Right kidney (tissue), 9 donors: ENCODE measurements at places on chromosomes 4 and X.

DNA sequence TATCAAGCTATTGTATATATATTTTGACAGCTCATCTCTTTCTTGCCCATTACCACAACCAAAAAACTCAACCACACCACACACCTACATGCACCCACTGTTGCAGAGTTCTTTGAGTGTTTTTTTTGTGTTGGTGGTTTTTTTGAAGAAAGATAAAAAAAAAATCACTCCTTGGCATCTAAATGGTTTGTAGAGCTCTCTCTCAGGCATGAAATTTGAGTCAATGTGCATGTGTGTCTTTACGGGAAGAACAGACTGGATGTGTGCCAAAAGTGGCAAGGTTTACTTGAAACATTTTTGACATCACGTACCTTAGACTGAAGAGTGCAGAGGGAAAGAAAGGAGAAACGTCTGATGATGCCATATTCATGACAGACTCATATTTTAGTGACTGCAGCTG lies 154.2 kb downstream of the FHIP1A start:
- DNase-seq: no peak

DNA sequence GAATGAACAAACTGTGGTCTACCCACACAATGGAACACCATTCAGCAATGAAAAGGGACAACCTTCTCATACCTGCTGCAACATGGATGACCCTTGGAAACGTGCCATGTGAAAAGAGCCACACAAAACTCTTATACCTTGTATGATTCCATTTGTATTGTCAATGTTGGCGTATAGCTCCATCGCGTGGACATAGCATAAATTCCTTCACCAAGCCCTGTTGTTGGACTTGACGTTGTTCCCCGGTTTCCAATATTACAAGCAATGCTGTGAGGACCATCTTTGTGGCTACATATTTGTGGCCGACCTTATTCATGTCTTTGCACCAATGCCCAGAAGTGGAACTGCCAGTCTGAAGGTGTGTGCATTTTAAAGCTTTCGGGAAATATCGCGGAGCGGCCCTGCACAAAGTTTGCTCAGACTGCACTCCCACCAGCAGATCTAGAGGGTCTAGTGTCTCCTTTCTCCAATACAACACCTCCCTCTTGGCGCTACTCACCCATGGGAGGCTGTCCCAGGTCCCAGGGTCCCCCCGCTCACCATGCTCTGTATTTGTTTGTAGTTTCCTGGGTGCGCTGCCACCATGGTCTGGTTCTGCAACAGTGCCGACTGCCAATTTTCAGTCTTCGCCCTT lies at the start of gene CLDN34:
TSS of gene CLDN34 (plus strand) at position 584 of the 634 bp plus-strand sequence. CDS start at position 584, 0 bp downstream.
- no peak for DNase-seq

DNA sequence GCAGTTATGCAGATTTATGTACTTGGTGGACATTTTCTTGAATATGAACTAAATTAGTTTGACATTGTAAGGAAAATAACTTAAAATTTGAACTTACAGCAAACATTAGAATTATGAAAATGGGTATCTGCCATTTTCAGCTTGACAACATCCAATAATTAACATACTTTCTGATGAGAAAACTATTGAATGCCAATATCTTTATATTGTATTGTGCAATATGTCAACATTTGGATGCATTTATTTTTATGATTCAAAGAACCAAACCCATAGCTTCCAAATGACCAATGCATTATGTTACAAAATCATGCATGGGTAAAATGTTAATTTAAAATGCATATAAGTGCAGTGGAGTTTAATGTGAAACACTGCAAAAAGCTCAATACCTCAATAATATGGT lies 562.5 kb downstream of the TRAM1L1 start:
- DNase-seq: no peak

DNA sequence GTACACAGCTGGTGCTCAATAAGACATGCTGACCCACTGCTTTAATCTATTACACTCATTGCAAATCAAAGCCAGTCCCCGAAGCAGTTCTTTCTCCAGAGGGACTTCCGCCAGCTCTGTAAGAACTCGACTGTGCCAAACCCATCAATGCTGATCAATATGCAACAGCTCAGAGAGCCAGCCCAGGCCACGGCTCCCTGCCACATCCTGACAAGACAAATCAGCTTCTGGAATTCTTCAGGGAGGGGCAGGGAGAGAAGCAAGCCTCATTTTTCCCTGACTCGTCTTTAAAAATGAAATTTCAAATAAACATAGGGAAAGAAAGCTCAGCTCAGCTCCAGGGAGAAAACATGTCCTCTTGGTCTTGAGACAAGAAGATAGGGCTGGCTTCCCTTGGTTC lies 5.3 kb upstream of the ADRA2C start:
- no peak for DNase-seq

- DNase-seq: no peak
Measured at GRCh38 chr4:134465417-134465816, 263.8 kb upstream of the PABPC4L start.

DNA sequence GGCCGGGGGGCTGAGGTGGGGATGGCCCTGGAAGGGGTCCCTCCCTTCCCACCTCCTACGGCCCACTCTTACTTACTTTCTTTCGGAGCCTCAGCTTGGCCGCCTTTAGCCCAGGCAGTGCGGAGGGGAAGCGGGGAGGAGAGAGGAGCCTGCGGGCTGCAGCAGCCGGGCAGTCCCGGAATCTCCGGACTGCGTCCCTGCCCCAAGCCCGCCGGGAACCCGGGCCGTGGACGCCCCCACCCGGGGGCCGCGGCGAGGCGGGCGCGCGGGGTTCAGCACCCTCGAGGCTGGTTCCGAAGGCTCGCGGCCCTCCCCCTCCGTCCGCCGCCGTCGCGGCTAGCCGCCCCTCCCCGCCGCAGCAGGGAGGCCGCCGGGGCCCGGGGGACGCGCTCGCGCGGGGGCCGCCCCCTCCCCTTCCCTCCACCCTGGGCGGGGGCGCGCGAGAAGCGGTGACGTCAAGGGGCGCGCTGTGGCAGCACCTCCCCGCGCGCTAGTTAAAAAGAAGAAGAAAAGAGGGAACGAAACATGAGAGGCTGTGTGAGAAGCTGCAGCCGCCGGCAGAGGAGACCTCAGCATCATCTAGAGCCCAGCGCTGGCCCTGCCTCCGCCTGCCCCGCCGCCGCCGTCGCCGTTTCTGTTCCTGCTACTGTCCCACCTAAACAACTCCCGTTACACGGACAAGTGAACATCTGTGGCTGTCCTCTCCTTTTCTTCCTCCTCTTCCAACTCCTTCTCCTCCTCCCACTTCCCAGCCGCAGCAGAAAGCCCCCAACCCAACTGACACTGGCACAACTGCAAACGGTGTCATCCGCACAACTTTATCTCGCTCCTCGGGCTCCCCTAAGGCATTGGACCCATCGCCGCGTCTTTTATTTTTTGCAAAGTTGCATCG lies at the start of gene HHIP:
TSS of gene HHIP (plus strand) at position 526 of the 892 bp plus-strand sequence. CDS start 520 bp downstream, outside the sequence.
- peak; percentile 82 for DNase-seq

- DNase-seq: no peak
Measured at GRCh38 chr4:53559021-53559620, 32.2 kb downstream of the LNX1 start.

GRCh38 chrX:132367984-132368383 lies 120.9 kb downstream of the MBNL3 start:
- no peak for DNase-seq

DNA sequence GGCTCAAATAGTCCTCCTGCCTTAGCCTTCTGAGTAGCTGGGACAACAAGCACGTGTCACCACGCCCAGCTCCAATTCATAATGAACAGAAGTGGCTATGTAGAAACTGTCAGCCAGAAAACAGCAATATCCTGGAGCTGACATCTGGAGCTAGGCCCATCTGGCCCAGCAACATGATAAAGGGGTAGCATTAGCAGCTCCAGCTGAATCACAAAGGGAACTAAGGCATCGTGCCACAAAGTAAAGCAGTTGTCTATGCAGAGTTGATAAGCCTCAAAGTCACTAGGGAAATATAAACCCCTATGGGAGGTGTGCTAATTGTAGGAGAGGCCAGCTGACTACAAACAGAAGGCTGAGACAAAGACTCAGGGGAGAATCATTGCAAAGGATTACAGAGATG lies 270.5 kb upstream of the GPC4 start:
- DNase-seq: no peak

- no peak for DNase-seq
Measured at GRCh38 chrX:132602701-132603100, 113.9 kb upstream of the MBNL3 start.

DNA sequence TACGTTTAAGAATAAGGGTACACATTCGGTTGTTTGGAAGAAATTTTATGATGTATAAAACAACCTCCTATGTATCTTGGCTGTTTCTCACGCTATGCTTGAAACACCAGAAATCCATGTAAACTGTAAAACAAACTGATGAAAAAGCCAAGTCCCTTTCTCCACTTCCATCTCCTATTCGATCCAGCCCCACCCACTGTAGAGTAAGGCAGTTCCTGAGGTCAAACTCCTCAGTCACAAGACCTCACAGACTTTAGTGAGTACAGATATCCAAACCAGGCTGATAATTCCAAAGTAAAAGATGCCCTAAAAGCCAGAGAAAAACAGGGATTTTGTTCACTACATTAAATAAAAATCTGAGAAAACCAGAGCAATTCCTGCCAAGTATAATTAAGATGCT lies 45.6 kb downstream of the ARHGEF38 start:
- DNase-seq: no peak

GRCh38 chrX:56761167-56761566 lies 32.1 kb downstream of the NBDY start:
- DNase-seq: no peak

DNA sequence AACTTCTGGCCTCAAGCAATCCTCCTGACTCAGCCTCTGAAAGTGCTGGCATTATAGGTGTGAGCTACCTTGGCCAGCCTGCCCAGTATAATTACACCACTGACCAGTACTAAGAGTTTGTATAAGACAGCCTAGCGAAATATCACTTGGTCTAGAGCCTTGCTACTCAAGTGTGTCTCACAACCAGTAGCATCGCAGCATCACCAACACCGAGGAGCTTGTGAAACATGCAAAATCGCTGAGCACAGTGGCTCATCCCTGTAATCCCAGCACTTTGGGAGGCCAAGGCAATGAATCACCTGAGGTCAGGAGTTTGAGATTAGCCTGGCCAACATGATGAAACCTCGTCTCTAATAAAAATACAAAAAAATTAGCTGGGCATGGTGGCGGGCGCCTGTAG lies 102.0 kb upstream of the GATB start:
- DNase-seq: no peak

DNA sequence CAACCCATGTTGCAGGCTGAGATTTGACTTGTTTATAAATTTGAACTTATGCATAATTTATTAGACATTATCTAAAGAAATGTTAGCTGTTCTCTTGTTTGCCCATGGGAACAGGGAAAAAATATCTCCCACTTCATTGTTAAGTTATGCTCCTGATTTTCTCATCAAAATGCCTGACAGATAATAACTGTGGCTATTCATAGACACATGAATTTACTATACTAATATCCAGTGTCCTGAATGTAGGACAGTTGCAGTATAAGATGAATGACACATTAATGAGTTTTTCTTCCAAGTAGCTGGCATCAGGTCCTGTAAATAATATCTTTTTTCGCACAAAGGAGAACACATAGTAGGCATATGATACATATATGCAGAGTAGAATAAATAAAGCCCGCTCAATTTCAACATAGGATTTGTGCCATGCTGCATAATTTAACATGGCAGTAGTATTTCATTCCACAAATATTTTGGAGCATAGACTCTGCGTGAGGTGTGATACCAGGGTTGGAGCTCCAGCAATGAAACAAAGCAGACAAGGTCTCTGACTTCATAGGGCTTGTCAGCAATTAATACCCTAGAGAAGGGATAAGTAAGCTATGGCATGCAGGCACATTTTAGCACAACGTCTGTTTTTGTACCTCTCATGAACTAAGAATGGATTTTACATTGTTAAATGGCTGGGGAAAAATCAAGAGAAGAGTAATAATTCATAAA lies 40.4 kb upstream of the DDX53 start:
- no peak for DNase-seq

GRCh38 chrX:150772150-150772970 lies 79.2 kb downstream of the MTMR1 start:
- peak; percentile 36 for DNase-seq

DNA sequence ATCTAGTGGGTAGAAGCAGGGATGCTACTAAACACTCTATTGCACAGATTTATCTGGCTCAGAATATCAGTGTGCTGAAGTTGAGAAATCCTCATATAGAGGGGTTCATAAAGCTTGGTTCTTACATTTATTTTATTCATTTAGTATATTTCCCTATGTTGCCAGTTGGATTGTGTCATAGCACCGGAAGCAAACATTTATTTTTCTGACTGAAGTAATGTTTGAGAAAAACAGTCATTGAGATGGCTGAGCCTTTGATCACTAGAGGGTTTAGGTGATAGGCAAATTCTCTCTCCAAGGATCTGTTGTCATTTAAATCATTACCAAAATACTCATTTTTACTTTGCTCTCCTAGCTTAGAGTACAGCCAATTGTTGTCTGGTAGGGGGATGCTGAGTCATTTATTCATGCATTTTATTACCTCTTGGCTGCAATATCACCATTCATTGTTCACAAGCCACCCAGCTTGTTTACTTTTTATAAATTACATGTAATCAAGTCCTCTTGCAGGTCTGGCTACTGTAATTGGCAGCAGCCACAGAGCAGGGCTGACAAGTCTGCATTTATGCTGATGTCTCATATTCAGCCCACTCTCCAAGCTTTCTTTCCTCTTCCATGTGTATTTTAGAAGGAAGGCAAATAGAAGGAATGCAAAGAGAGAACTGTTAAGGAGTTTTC lies 15.2 kb downstream of the GAB1 start:
- no peak for DNase-seq

DNA sequence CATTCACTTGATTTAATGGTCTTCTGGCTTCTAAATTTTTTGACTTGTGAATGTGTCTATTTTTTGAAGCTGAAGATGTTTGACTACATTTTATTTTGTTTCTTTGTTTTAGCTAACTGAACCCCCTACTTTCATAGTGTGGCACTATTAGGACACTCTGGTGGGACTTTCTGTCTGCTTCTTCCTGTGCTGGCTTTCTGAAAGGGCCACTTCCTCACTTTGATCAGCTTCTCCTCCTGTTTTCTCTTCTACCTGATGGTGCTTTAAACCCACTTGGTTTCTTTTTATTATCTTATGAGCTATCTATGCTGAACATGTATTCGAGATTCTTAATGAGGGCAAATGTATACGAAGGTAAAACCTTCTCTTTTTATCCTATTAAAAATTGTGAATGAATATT lies 186.1 kb upstream of the CASK start:
- DNase-seq: no peak

GRCh38 chrX:109936114-109936513 lies 66.8 kb upstream of the TMEM164 start:
- DNase-seq: no peak

GRCh38 chr4:55947912-55948725 lies 626 bp upstream of the CEP135 start:
- peak; percentile 25 for DNase-seq

GRCh38 chr4:58760737-58761136 lies 1650.6 kb upstream of the IGFBP7 start:
- DNase-seq: no peak

GRCh38 chr4:189285377-189285776 lies 655.3 kb upstream of the FRG1 start:
- no peak for DNase-seq

GRCh38 chr4:163693211-163693610 lies 198.7 kb downstream of the TMA16 start:
- no peak for DNase-seq

- DNase-seq: peak; percentile 46
Measured at GRCh38 chrX:11426712-11427452, 133.7 kb downstream of the AMELX start.
